ENCODE measurements at places on chromosomes 1 and 21.

- DNase-seq = no peak
Measured at GRCh38 chr21:42642219-42642745, 11.1 kb upstream of the PDE9A start.

DNA sequence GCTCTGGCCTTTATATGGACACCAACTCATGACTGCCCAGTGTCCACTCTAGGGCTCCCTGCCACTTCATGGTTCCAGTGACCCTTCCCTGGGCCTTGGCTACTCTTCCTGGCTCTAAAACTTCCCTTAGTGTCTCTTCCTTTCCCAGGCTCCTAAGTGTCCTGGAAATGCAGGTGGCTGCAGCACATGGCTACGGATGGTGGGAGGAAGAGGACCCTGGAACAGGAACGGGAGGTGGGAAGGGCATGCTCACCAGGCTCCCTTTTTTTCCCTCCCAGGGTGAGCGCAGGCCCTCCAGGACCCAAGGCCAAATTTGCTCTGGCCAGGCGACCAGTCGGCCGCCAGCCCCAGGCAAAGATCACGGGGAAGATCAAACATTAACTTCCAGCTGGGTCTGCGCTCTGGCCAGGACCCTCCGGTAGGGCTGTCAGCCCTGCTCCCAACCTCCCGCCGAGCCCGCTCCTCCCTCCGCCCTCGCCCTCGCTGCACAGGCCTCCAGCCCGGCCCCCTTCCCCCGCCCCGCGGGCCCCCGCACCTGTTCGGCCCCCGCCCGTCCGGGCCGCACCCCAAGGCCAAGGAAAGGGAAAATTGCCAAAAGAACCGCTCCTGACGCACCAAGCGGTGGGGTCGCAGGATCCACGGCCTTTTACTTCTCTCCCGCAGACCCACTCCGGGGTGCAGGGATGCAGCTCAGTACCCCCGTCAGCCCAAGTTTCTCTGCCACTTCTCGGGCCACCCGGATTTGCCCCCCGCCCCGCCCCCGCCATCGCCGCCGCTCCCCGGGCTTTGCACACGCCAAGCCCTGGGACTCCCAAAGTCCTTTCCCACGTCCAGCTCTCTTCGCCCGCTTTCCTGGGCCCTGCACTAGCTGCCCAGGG is 894 bp downstream of the TCEA3 start:
- no peak for DNase-seq

DNA sequence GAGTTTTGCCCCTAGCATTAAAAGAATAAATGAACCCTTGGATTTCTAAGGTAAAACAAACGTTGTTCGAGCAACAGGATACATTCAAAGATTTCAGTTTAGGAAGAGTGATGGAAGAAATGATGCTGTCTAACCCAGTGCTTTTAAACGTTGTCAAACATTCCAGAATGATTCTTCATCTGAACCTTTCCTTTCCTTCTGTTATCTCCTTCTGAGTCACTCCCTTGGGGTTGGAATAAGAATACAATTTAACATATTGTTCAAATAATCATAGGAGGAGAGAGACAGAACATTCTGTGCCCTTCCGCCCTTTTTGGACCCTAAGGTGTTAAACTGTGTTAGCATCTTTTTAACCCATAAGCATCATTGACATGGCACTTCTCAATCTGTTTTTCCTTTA is 61.1 kb upstream of the RCOR3 start:
- DNase-seq = no peak

GRCh38 chr1:68230484-68230802 is 1.9 kb downstream of the WLS start:
- no peak for DNase-seq

- DNase-seq = no peak
Measured at GRCh38 chr21:32306021-32306780, 7.5 kb downstream of the MRAP start.

DNA sequence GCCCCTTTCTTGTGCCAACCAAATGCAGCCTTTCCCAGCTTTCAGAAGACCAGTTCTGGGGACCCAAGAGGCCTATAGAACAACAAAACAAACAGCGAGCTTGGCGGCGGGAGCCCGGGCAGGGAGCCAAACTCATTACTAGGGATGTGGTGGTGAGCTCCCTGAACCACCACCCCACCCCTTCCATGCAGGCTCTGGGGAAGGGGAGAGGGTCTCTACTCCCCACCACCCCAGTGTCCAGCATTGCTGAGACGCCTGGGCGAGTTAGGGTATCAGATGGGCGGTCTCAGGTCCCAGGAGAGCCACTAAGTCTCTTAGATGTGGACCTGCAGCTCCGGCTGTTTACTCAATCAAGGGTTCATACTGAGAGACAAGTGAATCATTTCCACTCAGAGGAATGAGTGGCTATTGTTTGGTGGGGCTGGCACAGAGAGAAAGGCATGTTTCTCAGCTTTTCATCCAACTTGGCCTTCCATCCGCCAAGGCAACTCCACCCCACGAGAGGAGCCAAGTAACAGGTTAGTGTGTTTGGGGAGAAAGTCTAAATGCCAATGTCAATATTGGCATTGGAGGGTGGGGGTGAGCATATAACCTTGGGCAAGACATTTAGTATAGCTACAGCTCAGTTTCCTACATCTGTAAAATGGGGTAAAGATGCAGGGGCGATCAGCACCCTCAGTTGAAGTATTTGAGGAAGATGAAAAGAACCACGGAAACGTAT is 40.9 kb downstream of the PLXNA2 start:
- DNase-seq = peak; percentile 76

DNA sequence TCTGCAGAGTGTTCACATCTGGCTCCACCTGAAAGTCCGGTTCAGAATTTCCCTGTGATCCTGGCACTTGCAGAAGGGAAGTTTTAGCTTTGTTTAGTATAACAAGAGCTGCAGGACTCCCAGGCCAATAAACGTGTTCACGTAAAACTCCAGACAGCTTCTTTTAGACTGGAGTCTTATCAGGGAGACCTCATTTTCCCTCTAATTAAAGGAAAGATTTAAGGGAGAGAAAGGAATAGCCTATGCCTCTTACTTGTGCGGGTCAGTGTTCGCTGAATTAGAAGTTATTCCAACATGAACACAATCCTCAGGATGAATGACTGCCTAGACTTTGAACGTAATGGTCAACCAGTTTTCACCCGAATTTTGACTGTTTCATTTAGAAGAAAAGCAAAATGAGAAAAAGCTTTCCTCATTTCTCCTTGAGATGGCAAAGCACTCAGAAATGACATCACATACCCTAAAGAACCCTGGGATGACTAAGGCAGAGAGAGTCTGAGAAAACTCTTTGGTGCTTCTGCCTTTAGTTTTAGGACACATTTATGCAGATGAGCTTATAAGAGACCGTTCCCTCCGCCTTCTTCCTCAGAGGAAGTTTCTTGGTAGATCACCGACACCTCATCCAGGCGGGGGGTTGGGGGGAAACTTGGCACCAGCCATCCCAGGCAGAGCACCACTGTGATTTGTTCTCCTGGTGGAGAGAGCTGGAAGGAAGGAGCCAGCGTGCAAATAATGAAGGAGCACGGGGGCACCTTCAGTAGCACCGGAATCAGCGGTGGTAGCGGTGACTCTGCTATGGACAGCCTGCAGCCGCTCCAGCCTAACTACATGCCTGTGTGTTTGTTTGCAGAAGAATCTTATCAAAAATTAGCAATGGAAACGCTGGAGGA is 202.1 kb upstream of the SGIP1 start:
- no peak for DNase-seq

- DNase-seq = no peak
Measured at GRCh38 chr1:25698252-25698651, 81.7 kb downstream of the MAN1C1 start.

GRCh38 chr21:34730756-34731445 is 62.1 kb downstream of the CLIC6 start:
- DNase-seq = no peak

DNA sequence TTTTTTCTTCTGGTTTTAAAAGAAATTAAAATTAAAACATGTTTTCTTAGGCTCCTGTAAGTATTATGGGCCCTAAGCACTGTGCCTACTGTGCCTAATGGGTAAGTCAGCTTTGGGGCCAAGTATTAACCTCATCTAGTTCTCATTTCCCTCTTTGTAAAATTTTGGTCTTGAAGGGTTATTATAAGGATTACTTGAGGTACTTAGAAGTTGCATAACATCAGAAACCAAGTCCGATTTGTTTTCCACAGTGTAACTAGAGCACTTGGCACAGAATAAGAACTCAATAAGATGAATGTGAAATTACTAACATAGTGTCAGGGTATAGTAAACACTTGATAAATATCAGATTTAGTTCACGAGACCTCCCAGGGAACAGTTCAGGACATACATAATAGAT is 16.4 kb upstream of the OSBPL9 start:
- DNase-seq = no peak

- DNase-seq = no peak
Measured at GRCh38 chr1:89347296-89347695, 16.6 kb upstream of the GBP6 start.

DNA sequence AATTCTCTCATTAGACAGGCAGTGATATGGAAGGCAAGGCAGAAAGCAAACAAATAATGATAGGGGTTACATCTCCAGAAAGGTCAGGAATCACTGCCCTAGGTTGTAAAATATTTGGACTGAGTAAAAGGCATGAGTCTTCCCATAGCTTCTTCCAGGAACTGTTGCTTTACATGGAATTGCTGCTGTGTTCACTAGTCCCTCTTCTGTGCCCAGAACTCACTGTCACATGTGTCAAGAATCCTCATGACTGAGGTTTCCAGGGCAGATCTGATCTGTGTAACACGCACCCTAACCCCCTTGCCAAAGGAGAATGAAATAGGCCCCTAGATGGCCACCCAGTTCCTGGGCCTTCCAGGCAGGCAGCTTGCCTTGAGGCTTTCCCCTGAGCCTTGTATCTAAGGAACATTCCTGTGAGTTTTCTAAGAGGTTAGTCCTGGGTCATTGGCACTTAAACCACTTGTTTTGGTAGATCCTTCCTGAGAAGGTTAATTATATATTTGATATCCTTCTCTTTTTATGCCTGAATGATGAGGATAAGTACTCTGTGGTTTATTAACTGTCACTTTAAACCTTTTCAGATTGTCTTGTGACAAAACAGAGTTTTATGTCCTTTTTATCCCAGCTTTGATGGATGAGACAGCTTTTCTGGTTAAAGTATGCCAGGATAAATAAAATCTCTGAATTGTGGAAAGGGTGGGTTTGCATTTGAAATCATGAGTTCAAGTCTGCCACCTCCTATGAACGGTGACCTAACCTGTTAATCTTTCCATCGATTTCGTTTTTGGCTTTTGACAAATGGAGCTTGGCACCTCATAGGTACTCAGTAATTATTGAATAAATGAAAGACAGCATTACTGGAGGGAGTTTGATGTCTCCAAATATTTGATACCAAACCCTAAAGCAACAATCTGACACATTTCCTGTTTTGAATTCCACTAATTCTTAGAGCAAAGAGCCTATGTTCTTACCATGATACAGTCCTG is 163.3 kb downstream of the DHRS3 start:
- no peak for DNase-seq

DNA sequence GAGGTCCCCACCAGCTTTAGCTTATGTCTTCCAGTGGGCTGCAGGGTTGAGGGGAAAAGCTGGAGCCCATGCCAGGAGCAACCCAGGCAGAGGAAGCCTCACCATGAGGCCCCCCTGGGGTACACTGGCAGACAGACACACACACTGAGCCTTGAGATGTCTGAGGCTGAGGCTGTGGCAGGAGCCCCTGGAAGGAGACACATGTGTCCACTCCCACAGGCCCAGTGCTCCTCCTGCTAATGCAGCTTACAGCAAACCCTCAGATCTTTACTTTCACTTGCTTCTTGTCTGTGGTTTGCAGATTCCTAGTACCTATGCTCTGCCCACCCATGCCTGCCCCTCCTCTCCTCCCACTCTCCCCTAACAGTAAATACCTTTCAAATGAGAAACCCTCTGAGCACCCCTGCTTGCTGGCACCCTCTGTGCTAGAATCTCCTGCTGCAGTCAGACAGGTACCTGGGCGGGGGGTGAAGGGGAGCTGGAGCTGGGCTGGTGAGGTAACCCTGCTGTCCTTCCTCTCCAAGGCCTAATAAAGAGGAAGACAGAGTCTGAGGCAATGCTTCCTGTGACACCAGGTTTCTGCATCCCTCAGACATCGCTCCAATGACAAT is 63.4 kb upstream of the NEK2 start:
- DNase-seq = no peak

- DNase-seq = no peak
Measured at GRCh38 chr1:182174513-182174855, 113.0 kb upstream of the ZNF648 start.

DNA sequence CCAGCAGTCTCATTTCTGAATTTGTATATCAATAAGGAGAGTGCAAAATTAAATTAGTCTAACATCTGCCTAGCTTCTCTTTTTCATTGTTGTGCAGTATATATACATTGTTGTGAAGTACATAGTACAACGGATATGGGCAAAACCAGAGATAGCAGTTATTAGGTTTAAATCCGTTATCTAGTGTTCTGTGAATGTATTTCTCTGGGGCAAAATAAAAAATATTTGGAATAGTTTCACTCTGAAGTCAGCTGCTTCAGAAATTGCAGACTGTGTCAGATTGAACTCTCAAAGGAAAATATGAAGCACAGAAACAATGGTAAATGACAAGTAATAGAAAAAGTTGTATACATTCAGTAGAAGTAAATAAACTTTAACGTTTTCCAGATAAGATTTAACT is 836.5 kb upstream of the CXADR start:
- DNase-seq = no peak

DNA sequence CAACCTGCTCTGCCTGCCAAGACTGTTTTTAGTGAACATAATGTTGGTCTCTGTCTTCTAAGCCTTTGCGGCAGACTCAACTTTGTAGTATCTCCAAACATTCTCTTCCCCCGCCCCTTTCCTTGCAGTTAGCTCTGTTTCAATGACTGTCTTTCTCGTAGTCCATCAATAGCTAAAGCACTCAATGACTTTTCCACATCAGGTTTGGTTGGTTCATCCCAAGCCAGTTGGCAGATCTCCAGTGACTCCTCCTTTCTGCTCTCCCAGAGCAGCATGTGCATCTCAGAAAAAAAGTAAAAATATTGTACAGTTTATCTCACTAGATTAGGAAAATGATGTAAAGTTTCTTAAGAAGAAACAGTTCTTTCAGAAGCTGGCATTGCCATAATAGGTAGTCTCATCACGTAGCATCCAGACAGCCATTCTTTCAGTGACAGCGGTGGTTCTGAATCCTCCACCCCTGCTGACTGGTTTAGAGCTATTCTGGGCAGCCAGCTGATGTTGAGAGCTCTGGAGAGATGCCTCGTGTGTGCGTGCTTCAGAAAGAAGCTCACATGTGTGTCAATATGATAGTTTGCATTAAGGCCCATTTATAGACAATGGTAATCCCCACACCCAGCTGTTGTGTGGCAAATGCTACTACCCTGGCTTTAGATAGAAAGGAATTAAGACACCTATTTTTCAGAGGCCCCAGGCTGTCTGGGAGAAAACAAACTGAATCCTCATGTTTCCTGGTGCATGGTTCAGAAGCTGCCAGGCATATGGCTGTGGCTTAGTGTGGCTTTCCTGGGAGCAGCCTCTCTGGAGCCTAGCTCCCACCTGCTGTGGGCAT is 53.2 kb downstream of the CNN3 start:
- DNase-seq = no peak

DNA sequence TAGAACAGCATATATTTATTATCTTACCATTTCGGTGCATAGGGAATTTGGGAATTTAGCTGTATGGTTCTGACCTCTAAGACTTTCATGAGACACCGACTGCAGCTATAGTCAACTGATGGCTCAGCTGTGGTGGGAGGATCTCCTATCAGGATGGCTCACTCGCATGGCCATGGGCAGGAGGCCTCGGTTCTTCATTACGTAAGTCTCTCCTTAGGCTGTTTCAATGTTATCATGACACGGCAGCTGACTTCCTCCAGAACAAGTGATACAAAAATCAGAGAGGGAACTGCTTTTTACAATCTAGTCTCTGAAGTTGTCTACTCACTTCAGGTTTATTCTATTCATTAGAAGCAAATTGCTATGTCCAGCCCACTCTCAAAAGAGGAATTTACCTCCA is 13.3 kb upstream of the CAPN8 start:
- no peak for DNase-seq

- DNase-seq = no peak
Measured at GRCh38 chr1:204643503-204643902, 42.0 kb downstream of the LRRN2 start.
